ENCODE measurements at places on chromosomes 2 and 18. TPM values are rescaled to one million over a fixed set of nuclear protein-coding genes. Genes with fewer than 3 reads are reported as not detected.

The CCNT2 gene
- total RNA-seq: 37.7 TPM

DNA sequence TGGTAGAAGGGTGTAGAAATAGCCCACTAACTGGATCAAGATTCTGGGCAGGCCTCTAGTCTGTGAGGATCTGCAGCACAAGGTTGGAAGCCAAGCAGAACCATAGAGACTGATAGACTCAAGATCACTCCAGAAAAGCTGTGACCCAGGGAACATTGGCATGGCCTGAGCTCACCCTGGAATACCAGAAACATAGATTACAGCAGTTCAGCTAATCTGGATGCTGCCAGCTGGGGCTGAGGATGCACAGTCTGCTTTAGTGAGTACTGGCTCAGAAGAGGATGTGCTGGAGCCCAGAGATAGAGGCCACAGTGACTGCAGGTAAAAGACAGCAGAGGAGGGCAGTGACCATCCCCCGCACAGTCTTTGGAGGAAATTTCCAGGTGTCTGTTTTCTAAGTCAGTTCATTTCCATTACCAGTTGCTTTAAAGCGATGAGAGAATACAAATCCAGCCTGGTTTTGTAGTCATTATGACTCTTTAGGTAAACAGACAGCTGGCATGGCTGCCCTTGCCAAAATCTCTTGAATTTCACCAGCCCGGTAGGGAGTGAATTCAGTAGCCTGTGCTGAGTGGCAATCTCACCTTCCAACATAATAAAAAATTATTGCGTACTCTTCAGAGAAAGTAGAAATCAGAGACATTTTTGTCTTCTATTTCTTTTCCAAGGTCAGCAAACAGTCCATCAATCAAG, 119.2 kb downstream of the ANTXR1 start:
- peaks cover 8% of the 10 kb centered on the region for H3K27me3 ChIP-seq
- DNase-seq: no peak
- no peaks in the 10 kb centered on the region for H3K36me3 ChIP-seq
- no peak overlapping the region for H3K27ac ChIP-seq
- H3K4me3 ChIP-seq: no peak overlapping the region

DNA sequence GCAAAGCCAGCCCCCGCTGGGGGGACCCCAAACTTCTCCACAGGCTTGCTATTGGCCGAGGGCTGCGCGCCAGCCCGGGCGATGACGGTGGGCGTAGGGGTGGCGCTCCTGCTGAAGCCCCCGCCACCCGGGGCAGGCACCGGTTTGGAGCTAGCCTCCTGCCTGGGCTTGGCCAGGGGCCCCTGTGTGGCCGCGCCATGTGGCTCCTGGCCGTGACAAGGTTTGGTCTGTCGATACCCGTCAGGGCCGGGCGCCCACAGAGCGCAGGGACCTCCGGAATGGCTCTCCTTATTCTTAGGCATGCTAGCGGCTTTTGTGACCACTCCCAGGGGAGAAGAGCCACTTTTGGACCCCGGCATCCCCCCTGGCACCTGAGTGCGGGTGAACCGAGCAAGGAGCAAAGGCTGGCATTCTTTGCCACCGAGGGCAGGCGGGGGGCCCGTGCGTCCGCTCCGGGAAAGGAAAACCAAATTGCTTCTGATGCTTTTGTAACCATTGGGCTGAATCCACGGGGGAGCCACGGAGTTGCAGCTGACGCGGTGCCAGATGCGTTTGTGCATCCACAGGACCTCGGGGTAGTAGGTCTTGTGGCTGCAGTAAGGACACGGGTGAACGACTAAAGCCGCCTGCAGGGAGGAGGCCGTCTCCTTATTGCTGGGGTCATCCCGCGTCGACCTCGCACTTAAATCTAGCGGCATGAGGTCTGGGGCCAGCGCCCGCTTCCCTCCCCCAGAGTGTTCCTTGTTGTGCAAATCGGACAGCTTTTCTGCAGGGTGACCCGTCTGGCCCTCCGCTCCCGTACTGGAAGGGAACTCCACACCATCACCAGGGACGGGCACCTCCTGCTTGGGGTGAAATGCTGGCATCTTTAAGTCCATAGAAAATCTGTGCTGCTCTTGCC, 115.6 kb downstream of the ZNF516 start:
- no peak overlapping the region for H3K4me3 ChIP-seq
- peaks cover 2% of the 10 kb centered on the region for H3K36me3 ChIP-seq
- no peak for DNase-seq
- H3K27ac ChIP-seq: no peak overlapping the region
- H3K27me3 ChIP-seq: no peaks in the 10 kb centered on the region

- H3K4me3 ChIP-seq: peak overlapping the region; percentile 5
- H3K36me3 ChIP-seq: peaks cover 50% of the 10 kb centered on the region
- H3K27ac ChIP-seq: no peak overlapping the region
- no peak for DNase-seq
- no peaks in the 10 kb centered on the region for H3K27me3 ChIP-seq
Observed at GRCh38 chr18:35267809-35268208, 22.2 kb downstream of the ZSCAN30 start.

DNA sequence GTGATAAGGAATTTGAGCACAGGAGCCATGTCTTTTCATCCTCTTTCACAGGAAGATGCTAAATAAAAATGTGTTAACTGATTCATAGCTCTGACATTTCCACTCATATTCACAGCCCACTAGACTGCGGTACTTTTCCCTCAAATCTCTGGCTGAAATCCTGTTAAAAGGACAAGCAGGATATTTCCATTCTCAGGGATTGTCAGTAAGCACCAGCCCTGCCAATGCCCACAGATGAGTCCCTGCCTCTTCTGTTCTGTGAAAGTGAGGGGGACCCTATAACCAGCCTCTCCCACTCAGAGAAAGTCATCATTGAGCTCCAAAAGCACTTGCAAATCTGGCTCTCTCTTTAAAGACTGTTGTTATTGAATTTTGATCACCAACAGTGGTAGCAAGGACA, 440.5 kb downstream of the SETBP1 start:
- no peak for DNase-seq
- H3K4me3 ChIP-seq: no peak overlapping the region
- peaks cover 16% of the 10 kb centered on the region for H3K27me3 ChIP-seq
- no peaks in the 10 kb centered on the region for H3K4me1 ChIP-seq

DNA sequence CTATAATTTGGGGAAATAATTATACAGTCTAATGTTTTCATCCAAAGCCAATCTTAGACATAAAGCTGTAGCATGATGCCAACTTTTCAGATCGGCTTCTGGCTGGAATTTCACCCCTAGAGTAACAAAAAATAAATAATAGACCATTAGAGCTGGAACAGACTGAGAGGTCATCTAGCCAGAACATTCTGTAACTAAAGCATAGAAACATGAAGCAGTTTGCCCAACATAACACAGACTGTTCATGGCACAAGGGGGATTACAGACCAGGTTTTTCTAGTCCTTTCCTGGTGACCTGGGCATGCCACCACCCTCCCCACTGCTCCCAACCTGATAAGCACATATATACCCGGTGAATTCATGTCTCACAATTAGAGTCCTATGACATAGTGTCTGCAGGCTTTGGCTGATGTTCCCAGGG, 116.4 kb upstream of the PPP1CB start:
- no peaks in the 10 kb centered on the region for H3K27me3 ChIP-seq
- no peak overlapping the region for H3K27ac ChIP-seq
- peaks cover 9% of the 10 kb centered on the region for H3K4me1 ChIP-seq

DNA sequence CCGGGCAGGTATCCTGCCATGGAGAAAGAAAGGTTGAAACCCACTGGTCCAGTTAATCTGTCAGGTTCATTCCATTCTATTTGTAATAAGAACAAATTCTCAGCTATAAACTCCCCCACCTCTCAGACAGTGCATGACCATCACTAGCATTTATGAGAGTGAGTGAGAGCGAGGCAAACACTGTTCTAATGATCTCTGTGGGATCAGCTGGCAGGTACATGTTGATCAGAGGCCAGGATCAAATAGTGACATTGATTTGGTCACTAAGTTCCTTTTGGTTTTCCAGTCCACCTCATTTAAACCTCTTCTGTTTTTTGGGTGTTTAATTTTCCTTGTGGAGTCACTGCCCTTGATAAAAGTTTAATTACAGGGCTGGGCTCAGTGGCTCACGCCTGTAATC, 423.1 kb upstream of the CHST9 start:
- no peak overlapping the region for H3K4me3 ChIP-seq
- H3K27ac ChIP-seq: no peak overlapping the region
- H3K4me1 ChIP-seq: no peaks in the 10 kb centered on the region
- no peaks in the 10 kb centered on the region for H3K27me3 ChIP-seq
- no peaks in the 10 kb centered on the region for H3K36me3 ChIP-seq

The TANK gene
- 71.6 TPM for total RNA-seq

The COL4A4 gene
- total RNA-seq: not detected

The DAW1 gene
- not detected for total RNA-seq

GRCh38 chr2:202687276-202687675, 52.5 kb downstream of the FAM117B start:
- no peak for DNase-seq
- no peak overlapping the region for H3K27ac ChIP-seq
- peaks cover 4% of the 10 kb centered on the region for H3K36me3 ChIP-seq
- H3K4me3 ChIP-seq: no peak overlapping the region

The CXCR1 gene
- total RNA-seq: 0.55 TPM

The SPP2 gene
- not detected for total RNA-seq

DNA sequence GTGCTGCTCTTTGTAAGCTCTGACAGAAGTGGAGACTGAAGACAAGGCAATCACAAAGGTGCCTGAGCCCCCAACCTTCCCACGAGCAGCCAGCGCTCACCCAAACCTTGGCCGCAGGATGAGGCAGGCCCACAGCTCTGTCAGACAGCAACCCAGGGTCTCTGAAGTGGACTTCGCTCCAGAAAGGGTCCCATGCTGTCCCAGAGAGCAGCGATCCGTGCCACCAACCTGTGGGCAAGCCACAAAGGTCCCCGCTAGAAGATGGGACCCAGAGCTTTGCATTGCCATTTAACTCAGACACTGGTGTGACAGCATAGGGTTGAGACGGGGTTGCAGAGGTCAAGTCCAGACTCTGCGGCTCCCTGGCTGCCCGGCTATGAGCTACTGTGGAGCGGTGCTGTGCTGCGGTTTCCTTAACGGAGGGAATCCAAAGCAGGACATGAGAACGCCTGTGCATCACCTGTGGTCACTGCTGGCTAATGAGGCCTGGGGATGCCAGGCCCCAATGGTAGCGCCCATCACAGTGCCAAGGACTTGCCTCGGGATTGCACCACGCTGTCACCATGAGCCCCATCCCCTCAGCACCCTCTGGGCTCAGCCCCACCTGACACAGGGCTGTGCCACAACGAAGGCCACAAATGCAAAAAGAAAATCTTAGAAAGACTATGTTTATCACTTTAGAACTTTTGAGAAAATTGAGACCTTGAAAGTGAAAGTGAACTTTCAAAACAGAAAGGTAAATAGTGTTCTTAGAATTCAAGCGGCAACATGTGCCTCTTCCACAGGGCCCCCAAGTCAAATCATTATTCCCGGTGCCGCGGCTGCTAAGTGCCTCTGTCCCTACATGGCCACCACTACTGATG, 103.4 kb downstream of the HDAC4 start:
- peak overlapping the region; percentile 79 for H3K4me3 ChIP-seq
- no peak for DNase-seq
- peaks cover 7% of the 10 kb centered on the region for H3K36me3 ChIP-seq

DNA sequence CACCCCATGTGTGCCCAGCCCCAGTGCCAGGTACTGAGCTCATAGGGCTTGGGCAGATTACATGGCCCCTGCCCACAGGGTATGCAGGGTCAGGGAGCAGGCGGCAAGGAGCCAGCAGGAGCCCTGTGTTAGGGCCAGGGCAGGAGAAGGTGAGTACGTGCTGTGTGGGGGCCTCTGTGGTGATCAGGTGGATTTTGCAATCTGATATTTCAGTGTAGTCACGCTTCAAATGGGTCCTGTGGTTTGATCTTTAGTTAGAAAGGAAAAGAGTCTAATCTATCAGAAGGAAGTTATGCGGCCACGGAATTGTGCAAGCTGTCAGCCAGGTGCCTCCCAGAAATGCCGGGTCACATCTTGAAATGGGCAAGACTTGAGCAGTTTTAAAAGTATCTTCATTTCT, 13.9 kb downstream of the UBE2F start:
- H3K4me3 ChIP-seq: peak overlapping the region; percentile 17
- peaks cover 70% of the 10 kb centered on the region for H3K4me1 ChIP-seq
- H3K27ac ChIP-seq: peak overlapping the region; percentile 85
- DNase-seq: peak; percentile 63
- H3K27me3 ChIP-seq: no peaks in the 10 kb centered on the region

The LHCGR gene
- total RNA-seq: not detected

The SH3RF3 gene
- total RNA-seq: not detected

- H3K4me3 ChIP-seq: no peak overlapping the region
- no peak for DNase-seq
- no peaks in the 10 kb centered on the region for H3K4me1 ChIP-seq
- H3K27ac ChIP-seq: no peak overlapping the region
Observed at GRCh38 chr2:58501371-58502160, 260.4 kb upstream of the FANCL start.

GRCh38 chr2:88159481-88159880, 10.7 kb upstream of the THNSL2 start:
- H3K4me1 ChIP-seq: no peaks in the 10 kb centered on the region
- DNase-seq: no peak
- H3K4me3 ChIP-seq: no peak overlapping the region
- no peaks in the 10 kb centered on the region for H3K36me3 ChIP-seq
- no peak overlapping the region for H3K27ac ChIP-seq

The FOXI3 gene
- total RNA-seq: not detected

- peaks cover 9% of the 10 kb centered on the region for H3K4me1 ChIP-seq
- no peak overlapping the region for H3K4me3 ChIP-seq
- H3K27ac ChIP-seq: no peak overlapping the region
- no peaks in the 10 kb centered on the region for H3K36me3 ChIP-seq
- H3K27me3 ChIP-seq: no peaks in the 10 kb centered on the region
- DNase-seq: no peak
Observed at GRCh38 chr2:202690321-202690900, 55.6 kb downstream of the FAM117B start.

The LIPG gene
- 0.11 TPM for total RNA-seq

GRCh38 chr18:43978174-43978573, 700.9 kb upstream of the SYT4 start:
- no peaks in the 10 kb centered on the region for H3K27me3 ChIP-seq
- no peaks in the 10 kb centered on the region for H3K4me1 ChIP-seq
- H3K27ac ChIP-seq: no peak overlapping the region
- no peak for DNase-seq
- H3K4me3 ChIP-seq: no peak overlapping the region

- peaks cover 14% of the 10 kb centered on the region for H3K4me1 ChIP-seq
- no peak overlapping the region for H3K4me3 ChIP-seq
- H3K27ac ChIP-seq: no peak overlapping the region
Observed at GRCh38 chr18:31688606-31689005, 4.2 kb upstream of the B4GALT6 start.

Measured in activated CD8-positive, alpha-beta T cell treated with anti-CD3 and anti-CD28 coated beads, Interleukin-2, amount 10 ng/mL, durations not matched to agents 7 days and 5 days (primary cell).